ENCODE measurements at places on chromosomes 6 and 20.

DNA sequence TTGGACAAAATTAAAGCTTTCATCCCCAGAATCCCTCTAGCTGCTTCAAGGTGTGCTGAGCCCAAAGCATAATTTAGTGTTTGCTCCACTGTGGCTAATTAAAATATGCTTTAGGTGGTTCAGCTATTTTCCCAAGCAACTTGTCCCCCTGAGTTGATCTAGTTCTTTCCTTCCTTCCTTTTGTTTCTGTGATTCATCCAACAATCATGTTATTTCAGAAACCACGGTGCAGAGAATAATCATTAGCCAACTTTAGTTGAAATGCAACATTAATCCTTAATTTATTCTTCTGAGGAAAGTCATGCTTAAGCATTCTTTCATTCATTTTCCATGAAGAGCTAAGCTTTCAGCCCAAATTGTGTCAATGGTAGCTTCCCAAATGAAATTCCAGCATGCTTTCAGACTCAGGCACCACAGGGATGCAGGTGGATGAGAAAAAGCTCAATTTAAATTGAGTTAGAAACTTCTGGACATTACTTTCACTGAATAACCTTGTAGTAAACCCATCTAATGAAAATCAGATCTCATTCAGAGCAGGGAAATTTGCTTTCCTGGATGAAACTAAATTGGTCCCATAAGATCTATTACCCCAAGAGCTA is 209.0 kb upstream of the NT5E start:
- peak; percentile 55 for DNase-seq

GRCh38 chr6:75438013-75438431 is 55.6 kb downstream of the FILIP1 start:
- no peak for DNase-seq

DNA sequence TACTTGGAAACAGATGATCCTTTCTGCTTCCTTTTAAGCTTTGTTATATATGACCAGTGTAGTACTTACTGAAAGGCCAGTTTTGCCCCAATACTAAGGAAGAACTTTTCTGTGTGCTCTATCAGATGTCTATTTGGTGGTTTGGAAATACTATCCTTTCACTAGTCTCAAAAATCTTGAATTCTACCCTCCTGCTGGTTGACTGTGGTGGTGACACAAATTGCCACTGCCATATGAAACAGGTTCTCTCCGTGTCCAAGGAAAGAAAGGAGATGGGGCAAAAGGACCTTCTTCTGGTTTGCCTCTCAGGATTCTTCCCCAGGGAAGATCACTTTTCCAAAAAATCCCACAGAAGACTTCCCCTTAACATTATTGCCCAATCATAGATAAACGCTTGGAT is 6.2 kb downstream of the GJE1 start:
- no peak for DNase-seq

DNA sequence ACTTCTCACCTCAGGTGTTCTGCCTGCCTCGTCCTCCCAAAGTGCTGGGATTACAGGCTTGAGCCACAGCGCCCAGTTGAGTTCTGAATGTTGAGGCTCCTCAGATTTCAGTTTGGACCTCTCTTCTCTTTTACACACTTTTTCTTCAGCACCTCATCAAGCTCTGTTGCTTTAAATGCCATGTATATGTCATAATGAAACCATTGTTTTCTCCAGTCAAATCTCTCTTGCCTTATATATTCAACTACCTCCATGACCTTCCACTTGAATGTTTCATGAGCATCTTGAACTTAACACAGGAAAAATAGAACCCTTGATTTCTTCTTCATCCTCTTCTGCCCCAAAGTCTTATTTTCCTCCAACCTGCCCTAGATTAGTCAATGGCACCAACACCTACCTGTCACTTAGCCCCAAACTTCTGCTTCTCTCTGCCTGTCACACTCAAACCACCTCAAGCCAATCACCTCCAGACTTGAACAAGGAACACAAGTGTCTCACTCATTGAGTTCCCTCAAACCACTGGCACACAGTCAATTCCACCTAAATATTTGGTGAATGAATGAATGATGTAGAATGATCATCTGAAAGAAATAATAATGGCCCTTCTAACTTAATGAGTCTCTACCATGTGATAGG is 161.0 kb upstream of the SGK1 start:
- no peak for DNase-seq
